Activated naive CD4-positive, alpha-beta T cell (primary cell): ENCODE measurements at places on chromosomes 6 and 20.

DNA sequence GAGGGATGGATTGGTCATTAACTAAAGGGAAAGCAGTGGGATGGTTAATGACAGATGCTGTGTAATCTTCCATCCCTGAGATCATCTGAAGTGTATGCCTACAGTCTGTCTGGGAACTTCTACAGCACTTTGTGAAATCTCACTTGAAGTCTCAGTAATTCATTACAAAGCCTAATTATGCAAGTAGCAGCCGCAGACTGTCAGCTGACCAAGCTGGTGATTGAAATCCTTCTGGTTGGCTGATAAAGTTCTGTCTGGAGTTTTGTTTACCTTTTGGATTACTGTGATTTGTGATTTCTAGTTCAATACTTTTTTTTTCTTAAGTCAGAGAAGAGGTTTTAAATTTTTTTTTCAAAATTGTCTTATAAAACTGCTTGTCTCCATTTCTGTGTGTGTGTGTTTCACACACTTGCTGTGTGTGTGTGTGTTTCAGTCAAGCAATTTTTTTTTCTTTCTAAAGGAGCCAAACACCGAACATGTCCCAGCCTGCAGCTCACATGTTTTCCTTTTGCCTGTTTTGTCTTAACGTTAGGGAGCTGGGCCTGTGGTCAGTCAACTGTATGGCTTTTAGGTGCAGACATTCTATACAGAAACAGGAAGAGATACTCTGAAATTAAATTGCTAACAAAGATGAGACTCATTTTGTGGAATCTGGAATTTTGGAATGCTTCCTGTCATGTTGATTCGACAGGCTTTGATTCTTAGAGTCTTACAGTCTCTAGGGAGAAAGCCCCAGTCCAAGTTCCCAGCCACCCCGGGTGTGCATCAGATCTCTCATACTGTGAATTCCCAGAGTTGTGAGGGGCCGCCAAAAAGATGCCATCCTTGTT lies 28.5 kb upstream of the ADGRF4 start:
- no peak for DNase-seq

DNA sequence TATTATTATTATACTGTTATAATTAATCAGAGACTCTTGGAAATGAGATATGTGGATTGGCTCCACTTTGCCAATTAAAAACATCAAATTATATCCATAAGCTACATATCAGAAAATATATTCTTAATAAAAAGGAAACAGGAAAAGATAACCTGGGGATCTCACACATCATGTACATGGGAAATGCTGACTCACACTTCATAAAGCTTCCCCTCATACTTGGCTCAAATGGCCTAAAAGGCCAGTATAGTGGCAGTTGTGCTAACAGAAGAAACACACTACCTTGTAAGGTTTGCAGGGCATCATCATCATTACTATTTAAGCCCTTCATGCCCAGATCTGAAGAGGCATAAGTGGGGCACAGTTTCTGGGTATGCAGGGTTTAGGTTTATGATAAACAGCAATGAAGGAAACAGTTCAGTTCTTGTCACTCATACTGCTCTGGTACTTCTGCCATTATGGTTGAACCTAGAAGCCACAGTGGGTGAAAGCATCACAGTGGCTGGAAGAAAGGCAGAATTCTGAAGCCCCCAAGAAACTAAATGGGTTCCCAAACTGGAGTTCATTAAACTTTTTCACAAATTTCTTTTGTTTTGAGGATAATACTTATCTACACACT lies 60.6 kb downstream of the BTBD9 start:
- no peak for DNase-seq

GRCh38 chr6:31681135-31681671 lies 336 bp upstream of the LY6G5C start:
- peak; percentile 24 for DNase-seq

- no peak for DNase-seq
Measured at GRCh38 chr6:109039795-109040194, 54.9 kb downstream of the SESN1 start.

- DNase-seq = no peak
Measured at GRCh38 chr6:34056305-34057108, 89.4 kb downstream of the GRM4 start.

GRCh38 chr6:32816746-32817204 lies at the start of gene HLA-DOB:
TSS of gene HLA-DOB (minus strand) at chr6:32817002. CDS start at chr6:32816951, 51 bp downstream.
- DNase-seq = no peak

GRCh38 chr6:51738614-51739013 lies 348.8 kb downstream of the PKHD1 start:
- no peak for DNase-seq

GRCh38 chr6:156017838-156018237 lies 562.2 kb upstream of the NOX3 start:
- no peak for DNase-seq

- DNase-seq = no peak
Measured at GRCh38 chr6:158441716-158442215, 118.1 kb upstream of the TMEM181 start.

- no peak for DNase-seq
Measured at GRCh38 chr6:30446259-30446658, 43.0 kb upstream of the HLA-E start.

- DNase-seq = no peak
Measured at GRCh38 chr6:137834508-137834907, 32.6 kb upstream of the TNFAIP3 start.

DNA sequence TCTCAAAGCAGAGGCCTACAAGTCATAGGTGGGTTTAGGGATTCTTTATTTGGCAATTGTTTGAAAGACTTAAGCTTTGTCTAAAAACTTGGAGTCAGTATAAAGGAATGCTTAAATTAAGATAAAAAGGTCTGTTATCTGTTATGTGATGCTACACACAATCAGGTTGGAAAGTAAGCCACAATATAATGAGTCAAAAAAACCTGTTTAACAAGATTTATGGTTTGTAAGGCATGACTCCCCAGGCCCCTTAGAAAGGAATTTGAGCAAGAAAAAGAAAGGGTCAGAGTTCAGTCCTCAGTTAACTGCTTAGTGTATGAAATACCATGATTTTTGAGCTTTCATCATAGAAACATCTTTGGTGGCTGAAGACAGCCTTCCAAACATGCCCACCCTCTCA lies 66.8 kb upstream of the HMGN3 start:
- no peak for DNase-seq

- DNase-seq = no peak
Measured at GRCh38 chr20:3248167-3248992, 9.4 kb upstream of the SLC4A11 start.

GRCh38 chr6:71537717-71538116 lies 249.1 kb downstream of the OGFRL1 start:
- DNase-seq = no peak

GRCh38 chr6:131792091-131792496 lies 15.7 kb upstream of the ENPP1 start:
- no peak for DNase-seq

DNA sequence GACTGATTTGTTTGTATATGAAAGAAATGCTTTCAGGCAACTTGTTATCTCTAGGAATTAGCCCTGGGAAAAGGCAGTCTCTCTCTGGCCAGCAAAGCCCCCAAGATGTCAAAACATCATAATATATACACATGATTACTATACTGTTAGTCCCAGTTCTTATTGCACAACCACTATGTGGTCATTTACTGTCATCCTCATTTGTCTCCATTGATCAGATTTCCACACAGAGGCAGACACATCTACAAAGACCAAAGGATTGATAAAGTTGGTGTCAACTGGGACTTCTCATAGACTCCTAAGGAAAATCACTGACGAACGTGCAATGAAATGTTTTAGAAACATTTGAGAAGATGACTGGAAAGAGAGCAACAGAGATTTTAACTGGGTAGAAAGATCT lies 71.9 kb upstream of the POPDC3 start:
- DNase-seq = no peak

- DNase-seq = no peak
Measured at GRCh38 chr6:118912646-118913045, 18.7 kb downstream of the ASF1A start.

- DNase-seq = no peak
Measured at GRCh38 chr6:40791004-40791403, 203.8 kb upstream of the LRFN2 start.

DNA sequence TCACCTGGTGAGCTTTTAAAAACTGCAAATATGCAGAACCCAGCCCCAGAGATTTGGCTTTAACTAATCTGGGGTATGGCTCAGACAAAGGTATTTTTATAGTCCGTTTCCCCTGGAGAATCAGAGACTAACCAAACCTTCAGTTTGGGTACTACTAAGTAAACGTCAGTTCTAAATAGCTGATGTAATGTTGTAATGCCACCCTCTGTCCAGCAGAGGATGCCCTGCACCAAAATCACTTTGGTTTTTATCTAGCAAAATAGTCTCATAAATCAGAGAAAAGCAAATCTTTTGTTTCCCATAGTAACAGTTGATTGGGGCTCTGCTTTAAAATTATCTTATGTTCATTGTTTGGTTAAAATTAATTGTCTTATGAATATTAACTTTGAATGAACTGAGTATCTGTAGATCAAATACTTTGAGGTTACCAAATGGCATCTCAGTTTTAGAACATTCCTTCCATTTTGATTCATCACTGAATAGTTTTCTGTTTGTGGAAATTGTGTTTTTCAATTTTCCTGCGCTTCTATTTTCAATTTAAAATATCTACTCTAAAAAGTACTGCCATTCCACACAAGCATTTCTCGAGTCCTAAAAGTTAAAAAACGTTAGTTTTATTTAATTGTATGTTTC lies 278.3 kb upstream of the PLCB4 start:
- no peak for DNase-seq

- DNase-seq = no peak
Measured at GRCh38 chr20:33649201-33649681, 12.9 kb upstream of the C20orf144 start.

DNA sequence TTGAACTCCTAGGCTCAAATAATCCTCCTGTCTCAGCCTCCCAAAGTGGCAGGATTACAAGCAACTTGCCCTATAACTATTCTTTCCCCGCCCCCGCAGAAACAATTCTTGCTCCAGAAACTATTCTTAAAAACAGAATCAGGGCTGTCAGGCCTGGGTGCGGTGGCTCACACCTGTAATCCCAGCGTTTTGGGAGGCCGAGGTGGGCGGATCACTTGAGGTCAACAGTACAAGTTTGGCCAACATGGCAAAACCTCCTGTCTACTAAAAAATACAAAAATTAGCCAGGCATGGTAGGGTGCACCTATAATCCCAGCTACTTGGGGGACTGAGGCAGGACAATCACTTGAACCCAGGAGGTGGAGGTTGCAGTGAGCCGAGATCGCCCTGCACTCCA lies 31.2 kb downstream of the SAMHD1 start:
- no peak for DNase-seq
